Posterior vena cava (tissue), 2 donors: ENCODE measurements at places on chromosomes 12 and 14. TPM values are rescaled to one million over a fixed set of nuclear protein-coding genes. Genes with fewer than 3 reads are reported as not detected.

The DICER1 gene
- 52.4 TPM for total RNA-seq

The FOXG1 gene
- not detected for total RNA-seq

The ABCC9 gene
- total RNA-seq, result 75.4 TPM

The GPD1 gene
- 4.5 TPM for total RNA-seq

The LMO3 gene
- total RNA-seq, result 74.1 TPM
